ENCODE measurements at places on chromosomes 16 and 17.

DNA sequence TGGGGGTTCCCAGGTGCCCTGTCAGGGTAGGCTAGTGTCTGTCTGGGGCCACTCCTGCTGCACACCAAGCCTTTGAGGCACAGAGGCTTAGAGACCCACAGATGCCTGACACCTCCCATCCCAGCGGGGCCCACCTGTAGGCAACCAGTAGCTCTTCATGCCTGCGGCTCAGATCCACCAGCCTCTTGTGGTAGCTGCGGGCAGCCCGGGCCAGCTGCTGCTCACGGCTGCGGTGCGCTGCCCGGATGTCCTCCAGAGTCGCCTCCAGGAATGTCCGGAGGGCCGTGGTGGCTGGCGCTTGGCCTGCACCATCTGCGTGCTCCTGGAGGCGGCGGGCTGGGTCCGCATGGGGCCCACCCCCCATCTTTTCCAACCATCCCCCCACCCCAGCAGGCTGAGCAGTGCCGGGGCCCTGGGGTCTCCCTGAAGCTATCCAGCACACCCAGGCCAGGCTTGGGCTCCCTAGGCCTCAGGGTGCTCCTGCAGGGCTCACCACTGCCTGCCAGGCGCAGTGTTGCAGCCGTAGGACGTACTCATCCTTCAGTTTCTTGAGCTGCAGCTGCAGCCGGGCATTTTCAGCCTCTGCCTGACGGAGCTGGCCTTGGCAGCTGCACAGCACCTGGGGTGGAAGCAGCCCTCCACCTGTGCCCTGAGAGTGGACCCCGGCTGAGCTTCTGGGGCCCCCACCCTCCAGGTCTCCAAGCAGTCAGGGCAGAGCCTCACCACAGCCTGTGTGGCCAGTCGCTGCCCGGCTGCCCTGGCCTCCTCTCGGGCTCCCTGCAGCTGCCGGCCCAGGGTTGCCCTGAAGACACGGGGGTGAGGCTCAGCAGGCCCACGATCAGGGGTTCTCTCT, 1.8 kb downstream of the CCDC78 start:
- DNase-seq = no peak

DNA sequence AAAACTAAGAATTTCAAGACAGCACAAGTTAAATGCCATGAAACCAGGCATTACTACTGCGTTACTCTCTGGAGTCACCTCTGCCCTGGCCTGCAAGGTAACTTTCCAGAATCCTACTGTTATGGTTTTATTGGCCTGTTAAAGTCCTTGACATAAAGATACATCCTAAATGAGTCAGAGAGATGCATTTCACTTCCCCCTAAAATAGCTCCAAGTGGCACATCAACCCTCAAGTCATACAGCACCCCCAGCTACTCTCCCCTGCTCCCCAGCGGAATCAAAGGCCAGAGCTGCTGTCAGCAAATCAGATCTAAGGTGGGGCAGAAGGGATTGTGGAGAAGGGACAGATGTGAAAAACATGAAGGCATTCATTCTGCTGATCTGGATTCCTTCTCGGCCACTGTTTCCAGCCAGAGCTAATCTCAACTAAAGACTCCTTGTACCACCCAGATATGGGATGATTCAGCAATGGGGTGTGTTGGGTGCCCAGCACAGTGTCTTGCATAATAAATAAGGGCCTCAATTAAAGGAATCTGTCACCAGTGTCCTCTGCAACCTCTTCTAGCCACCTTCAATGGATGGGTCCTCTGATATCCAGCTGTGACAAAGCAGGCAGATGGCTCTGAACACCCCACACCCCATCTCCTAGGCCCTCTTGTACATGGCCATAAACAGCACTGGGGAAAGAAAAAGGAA, 8.5 kb upstream of the CCL1 start:
- DNase-seq = no peak

DNA sequence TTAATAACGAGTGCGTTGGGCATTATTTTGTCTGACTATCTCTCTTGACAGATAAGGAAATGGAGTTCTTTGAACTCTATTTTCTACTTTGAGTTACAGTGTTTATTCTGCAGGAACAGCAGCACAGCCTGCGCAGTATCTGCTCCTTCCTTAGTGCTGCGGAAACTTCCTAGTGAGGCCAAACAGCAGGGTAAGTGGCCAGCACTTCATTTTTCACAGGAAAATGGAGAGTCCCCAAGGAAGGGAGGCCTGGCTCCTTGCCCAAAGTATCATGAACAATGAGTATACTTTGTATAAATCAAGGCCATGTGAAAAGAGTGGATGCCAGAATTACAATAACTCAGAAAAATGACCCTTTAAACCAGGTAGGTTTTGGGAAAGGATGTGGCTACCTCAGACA, 140.6 kb downstream of the VPS53 start:
- DNase-seq = no peak

GRCh38 chr17:64418506-64419339, 28.1 kb upstream of the PECAM1 start:
- no peak for DNase-seq

GRCh38 chr17:5883775-5884665, 186.2 kb upstream of the WSCD1 start:
- DNase-seq = no peak

GRCh38 chr16:55754056-55754455, 78.8 kb downstream of the CES1 start:
- no peak for DNase-seq

DNA sequence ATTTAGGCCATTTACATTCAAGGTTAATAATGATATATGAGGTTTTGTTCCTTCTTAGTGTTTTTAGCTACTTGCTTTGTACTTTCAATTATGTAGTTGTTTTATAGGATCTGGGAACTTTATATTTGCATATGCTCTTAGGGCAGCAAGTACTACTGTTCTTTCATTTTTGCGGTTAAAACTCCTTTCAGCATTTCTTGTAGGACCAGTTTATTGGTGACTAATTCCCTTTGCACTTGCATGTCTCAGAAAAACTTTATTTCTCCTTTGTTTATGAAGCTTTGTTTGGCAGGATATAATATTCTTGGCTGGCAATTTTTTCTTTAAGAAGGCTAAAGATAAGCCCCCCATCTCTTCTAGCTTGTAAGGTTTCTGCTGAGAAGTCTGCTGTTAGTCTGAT, 131.3 kb upstream of the CDH8 start:
- DNase-seq = no peak

GRCh38 chr17:79829457-79829856, 9.8 kb downstream of the CBX4 start:
- DNase-seq = no peak

GRCh38 chr16:82767808-82768207, 141.0 kb downstream of the CDH13 start:
- no peak for DNase-seq

DNA sequence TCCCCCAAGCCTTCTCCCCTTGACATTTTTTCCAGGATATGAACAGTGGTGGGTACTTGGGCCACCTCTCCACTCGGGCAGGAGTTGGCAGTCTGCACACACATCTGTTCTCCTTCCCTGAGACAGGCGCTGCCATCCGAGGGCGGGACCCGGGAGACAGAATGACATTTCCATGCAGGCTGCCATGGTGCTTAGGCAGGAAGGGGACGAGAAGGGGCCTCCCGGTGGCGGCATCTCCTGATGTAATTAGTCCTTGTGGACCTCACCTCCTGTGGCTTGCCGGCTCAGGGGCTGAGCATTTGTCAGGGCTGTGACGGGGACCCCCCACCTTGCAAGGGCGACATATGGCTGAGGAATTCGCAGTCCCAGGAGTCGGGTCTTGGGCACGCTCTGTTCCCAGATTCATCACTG, 197.2 kb downstream of the FOXL1 start:
- DNase-seq = no peak

- DNase-seq = no peak
These were observed 1.5 kb upstream of the LGALS3BP start for GRCh38 chr17:78981010-78981888.

Data from GM12892 (cell line).